ENCODE measurements at places on chromosomes 3 and 15.

DNA sequence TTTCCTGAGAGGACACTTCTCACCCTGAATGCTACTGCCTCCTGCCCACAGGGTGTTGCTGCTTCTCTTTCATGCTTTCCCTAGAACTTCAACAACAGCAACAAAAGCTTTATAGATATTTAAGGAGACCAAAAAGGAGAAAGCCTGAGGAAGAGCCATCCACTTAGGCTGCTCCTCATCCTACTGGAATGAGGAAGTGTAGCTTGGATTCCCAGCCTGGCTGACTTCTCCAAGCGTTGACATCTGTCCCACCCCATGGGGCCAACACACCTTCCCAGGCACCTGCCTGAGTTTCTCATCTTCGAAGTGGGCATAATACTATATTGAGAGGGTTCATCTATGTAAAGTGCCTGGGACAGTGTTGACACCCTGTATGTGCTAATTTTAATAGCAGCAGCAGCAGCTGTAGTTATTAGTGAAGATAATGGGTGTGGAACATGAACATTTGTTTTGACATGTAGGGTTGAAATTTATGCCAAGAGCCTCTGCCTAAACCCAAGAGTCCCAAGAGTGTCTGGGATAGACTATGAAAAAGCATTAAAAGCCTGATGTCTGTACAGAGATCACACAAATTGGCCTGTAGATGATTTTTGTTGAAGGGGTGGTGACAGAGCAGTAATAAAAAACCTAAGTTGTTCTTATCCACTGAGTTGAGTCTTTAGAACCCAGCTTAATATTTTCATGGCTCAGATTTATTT is 96.5 kb upstream of the PIAS1 start:
- DNase-seq = no peak

DNA sequence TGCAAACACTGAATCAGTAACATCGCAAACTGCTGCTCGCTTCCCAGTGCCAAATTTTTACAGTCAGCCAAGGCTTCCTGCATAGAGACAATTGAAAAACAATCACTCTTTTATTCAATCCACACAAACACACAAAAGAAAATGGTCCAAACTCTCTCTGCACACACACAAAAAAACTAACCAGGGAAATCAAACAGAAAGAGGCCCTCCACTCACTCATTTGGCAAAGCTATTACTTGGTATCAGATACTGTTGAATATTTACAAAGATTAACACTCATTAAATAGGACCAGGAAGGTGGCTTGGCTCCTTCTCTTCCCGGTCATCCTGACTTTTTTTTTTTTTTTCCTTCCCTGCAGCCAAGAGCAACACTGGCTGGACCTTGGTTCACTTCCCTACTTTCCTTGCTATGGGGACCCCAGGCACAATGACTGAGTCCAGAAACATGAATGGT is 62.4 kb upstream of the SPATA12 start:
- DNase-seq = no peak

- DNase-seq = no peak
Observed at GRCh38 chr3:61872077-61872706, 310.8 kb downstream of the PTPRG start.

GRCh38 chr15:96115642-96116041 is 214.9 kb upstream of the NR2F2 start:
- peak; percentile 37 for DNase-seq

GRCh38 chr15:78047761-78048627 is 29.5 kb downstream of the TBC1D2B start:
- DNase-seq = peak; percentile 66

DNA sequence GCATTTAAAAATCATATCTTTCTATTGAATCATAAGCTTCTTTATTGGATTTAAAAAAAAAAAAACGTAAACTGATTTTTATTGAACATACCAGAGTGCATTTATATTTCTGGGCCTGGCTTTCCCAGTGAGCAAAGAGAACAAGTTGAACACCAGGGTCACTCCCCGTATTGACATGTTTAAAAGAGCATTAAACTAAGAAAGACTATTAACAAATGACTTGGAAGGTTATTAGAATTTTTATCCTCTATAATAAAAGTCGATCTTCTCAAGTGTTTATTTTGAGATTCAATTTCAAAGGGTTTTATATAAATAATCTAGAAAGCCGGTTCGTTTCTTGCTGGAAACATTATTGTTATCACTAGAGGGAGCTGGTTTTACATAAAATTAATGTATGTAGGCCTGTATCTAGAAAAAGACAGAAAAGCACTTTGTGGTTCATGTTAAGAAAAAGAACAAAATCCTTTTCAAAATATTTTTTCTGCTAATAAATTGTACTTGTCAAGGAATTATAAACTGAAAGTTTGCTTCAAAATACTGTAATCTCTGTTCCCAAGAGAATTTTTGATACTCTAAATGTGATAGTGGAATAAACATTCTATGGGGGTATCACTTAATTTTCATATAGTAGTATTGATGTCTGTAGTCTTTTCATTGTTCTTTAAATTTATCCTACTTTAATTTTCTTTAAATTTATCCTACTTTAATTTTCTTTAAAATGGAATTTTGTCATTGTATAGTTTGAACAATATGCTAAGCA is 321.8 kb upstream of the MME start:
- no peak for DNase-seq

DNA sequence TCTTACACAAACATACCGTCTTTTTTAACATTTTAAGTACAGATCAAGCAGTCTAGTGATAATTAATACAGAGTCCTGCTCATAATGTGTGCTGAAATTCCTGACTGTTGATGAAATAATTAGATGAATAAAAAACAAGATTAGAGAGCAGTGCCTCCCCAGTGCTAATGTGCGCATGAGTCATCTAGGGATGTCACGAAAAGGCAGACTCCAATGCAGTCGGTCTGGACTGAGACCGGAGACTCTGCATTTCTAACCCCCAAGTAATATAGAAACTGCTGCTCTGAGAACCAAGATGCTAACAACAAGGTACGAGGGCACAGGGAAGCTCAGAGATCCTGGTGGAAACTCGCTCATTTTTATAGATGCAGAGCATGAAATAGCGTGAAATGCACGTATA is 61.4 kb downstream of the COL8A1 start:
- DNase-seq = no peak

DNA sequence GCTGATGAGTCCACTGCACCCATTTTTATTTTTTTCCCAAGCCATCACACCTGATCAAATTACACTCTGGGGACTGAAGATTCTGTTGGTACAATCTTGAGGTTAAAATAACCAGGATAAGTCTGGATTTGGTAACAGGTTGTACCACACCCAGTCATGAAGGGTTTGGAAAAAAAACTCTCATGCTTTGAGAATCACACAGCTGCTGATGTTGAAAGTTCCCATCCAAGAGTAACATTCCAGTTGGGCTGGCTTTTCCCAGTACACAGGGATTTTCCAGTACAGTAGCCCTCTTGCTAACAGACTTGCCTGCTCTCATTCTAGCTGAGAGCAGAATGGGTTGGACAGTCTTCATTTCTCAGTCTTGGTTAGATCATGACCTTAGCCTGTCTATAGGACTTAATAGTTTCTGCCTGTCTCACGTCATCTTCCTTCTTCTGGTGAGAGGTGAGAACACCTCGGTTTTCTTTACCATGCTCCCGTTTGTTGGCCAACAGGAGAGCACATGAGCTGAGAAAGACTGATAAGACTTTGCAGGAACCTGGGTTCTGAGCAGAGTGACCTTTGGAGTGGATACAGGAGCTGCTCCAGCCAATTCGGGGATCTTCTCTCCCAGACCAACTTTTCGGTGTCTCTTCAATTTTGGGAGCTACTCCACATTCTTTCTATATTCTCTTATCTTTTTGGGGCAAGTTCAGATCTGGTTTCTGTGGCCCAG is 300.1 kb upstream of the LYSMD4 start:
- DNase-seq = no peak

Data from fibroblast of skin of left biceps (primary cell).